ENCODE measurements at places on chromosomes 11 and 22.

- peak; percentile 67 for DNase-seq
Observed at GRCh38 chr11:102986815-102987214, 31.3 kb upstream of the MMP13 start.

GRCh38 chr11:76568621-76569020 is 101.9 kb downstream of the LRRC32 start:
- DNase-seq = no peak

GRCh38 chr11:74438681-74439080 is 28.7 kb downstream of the KCNE3 start:
- DNase-seq = no peak

DNA sequence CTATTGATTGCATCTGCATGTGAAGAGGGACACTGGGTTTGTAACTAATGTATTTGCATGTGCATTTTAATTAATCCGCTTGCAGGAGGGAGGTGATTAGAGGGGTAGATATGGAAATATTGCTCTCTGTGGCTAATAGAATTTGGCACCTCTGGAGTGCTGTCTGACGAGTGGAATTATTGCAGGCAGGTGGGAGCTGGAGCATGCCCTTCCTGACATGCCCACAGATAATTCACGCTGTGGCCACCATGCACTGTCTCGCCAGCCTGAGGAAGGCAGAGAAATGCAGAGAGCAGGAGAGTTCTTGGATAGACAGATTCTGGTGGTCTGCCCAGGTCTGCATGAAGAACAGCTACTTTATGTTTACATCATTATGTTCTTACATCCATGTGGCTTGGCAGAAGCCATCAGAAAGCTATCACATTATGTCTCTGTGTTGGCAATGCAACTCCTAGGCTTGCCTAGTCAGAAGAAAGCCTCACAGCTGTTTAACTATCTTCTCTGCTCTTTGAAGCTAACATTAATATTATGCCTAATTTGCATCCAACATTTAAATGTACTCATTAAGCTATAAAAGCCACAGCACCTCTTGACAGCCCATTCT is 89.4 kb upstream of the DRD2 start:
- no peak for DNase-seq

DNA sequence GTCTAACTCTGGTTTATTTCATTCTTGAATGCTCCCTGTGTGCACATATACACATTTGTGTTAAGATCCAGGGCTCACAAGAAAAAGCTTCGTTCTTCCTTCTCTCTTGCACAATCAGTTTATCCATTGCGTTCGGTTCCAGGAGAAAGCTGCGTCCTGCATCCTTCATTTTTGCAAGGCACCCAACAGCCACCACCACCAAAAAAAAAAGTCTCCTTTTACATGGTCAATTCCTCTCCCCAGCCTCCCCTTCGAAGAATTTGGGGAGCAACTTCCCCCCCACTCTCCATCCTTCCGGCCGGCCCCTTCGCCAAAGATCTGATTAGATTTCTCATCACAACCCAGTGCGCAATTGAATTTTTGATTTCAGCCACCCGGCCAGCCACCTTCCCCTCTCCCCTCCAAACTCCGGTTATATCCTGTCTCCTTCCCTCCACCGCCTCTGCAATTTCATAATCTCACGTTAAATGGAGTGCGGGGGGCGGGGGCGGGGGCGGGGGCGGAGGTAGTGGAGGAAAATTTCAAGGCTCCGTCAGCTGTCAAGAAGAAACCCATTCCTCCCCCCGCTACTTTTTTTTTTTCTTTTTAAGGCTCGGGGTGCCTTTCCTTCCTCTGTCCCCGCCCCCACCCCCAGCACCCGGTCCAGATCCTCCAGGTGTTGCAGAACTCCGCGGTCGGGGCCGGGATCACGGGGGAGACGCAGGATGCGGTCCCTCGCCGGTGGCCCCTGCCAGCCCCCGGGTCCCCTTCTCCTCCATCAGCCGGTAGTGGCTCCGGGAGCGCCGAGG is 1166.5 kb downstream of the LRRC4C start:
- no peak for DNase-seq

DNA sequence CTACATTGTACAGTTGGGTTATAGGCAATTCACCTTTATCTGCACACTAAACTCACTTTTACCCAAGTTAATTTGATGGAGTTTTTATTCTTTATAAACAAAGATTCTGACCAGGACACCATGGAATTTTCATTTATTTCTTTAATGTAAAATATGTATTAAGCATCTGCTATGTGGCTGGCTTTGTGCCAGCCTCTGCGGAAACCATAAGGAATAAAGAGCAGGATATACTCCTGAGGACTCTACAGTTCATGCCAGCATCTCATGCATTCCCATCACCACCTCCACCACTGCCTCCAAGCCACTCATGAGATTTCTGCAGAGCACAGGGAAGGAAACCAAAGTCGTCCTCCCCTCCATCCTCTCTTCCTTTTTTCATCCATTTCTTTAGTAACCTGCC is 100.0 kb upstream of the DBX1 start:
- DNase-seq = no peak

DNA sequence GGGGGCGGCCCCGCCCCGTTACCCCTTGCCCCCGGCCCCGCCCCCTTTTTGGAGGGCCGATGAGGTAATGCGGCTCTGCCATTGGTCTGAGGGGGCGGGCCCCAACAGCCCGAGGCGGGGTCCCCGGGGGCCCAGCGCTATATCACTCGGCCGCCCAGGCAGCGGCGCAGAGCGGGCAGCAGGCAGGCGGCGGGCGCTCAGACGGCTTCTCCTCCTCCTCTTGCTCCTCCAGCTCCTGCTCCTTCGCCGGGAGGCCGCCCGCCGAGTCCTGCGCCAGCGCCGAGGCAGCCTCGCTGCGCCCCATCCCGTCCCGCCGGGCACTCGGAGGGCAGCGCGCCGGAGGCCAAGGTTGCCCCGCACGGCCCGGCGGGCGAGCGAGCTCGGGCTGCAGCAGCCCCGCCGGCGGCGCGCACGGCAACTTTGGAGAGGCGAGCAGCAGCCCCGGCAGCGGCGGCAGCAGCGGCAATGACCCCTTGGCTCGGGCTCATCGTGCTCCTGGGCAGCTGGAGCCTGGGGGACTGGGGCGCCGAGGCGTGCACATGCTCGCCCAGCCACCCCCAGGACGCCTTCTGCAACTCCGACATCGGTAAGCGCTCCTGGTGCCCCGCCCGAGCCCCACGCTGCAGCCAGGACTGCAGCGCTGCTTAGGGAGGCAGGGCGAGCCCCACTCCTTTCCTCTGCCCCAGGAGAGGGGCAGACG is at the start of gene TIMP3:
TIMP3 (plus strand) TSS at position 169 of the 700 bp plus-strand sequence; CDS start at position 466, 297 bp downstream.
- peak; percentile 85 for DNase-seq

DNA sequence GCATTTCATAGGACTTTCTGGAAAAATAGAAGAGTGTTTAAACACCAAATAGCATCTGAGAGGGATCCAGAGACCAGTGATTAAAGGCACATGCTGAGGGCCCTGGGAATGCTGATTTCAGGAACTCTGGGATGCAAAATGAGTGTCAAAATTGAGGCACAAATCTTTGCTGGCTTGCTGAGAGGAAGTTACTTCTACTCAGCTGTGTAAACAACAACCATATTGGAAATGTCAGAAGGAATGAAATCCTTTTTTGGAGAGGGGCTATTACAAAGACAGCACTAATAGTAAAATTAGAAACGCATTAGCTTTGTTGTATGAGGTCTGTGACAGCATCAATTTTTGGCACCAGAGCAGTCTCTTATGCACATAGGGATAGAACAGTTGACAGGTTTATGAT is 267.8 kb upstream of the RAG2 start:
- no peak for DNase-seq

DNA sequence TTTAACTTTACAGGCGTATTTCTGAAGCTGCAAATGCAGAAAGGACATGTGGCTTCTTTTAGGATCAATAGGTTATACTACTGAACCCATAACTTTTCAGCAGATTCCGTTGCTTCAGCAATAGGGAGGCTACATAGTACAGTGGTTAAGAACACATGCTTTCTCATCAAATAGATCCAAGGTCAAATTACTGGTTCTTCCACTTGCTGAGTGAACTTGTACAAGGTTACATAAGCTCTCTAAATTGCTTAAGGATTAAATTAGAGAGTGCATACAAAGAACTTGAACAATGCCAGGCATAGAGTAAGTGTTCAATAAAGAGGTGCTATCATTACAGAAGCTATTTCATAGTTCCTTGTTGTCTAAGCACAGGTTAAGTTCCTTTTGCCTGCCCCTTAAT is 129.6 kb downstream of the BARX2 start:
- no peak for DNase-seq

DNA sequence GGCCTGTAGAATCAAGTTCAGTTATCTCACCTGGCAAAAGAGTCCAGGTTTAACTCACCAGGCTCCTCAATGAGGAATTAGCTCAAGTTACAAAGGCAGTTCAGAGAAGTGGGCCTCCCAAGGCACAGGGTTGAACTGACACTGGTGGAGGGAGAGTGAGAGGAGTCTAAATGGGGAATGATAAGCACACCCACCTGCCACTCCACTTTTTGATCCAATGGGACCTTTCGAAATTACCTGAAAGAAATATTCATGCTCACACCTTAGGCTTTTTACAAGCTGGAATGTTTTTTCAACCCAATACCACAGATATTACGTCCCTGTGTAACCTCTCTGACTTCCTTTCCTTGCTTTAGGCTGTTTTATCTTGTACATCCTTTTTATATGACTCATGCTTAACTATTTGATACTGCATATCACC is 642.7 kb upstream of the TENM4 start:
- DNase-seq = no peak

DNA sequence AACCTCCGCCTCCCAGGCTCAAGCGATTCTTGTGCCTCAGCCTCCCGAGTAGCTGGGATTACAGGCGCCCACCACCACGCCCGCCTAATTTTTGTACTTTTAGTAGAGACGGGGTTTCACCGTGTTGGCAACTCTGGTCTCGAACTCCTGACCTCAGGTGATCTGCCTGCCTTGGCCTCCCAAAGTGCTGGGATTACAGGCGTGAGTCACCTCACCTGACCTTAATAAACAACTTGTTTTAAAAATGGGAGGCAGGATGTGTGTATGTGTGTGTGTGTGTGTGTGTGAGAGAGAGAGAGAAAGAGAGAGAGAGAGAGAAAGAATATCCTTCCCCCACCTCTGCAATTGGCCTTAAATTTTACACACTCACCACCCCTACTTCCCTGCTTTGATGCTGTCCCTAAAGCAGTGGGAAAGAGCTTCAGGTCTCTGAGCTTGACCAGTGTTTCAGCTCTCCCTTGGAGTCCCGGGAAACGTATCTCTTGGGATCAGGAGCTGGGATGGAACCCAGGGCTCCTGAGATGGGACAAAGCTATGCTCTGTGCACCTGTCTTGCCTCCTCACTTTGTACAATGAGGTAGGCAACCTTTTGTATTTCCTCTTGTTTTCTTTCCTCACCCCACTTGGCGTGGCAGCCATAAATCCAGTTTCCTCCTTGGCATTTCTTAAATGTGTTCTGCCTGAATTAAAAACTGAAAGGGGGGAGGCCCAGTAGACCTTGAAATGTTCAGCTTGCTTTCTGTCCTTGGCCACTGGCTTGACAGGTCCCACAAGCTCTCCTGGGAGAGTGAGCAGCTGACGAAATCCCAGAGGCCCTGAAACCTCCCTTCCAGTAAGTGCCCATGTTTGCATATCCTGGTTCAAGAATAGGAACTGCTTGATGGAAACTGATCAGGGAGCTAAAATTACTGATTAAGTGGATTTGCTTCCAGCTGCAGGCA is 17.8 kb upstream of the XBP1 start:
- no peak for DNase-seq

DNA sequence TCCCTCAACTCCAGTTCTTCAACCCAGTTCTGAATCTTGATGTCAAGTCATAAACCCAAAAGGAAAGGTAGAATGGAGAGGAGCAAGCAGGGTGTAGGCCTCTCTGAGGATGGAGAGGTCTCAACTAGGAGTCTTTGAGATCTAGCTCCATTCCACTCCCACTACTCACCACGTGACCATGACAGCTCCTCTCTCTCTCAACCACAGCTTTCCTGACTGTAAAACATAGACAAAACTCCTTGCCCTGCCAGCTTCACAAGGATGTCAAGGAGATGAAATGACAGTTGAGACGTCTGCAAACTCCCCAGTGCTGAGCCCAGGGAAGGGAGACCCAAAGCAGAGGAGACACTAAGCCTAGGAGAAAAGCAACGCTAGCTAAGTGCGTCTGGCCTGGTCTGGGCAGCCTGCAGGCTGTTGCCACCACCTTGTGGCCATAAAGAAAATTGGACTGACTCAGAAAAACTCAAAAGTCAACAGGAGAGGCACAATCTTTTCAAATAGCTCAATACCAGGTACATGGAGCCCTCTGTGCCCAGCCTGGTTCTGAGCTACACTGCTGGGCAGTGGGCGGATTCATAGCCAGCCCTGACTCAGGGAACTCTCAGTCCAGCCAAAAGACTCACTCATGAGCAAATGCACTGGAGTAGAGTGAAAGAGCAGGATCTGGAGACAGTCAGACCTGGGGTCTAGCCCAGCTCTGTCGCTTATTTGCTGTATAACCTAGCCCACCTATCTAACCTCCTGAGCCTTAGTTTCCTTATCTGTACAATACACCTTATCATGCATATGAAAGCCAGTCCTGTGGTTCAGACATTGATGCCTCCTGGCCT is 3.4 kb downstream of the CLPB start:
- peak; percentile 54 for DNase-seq

- DNase-seq = no peak
Observed at GRCh38 chr11:57278721-57279095, 41.7 kb upstream of the APLNR start.

All from fibroblast of skin of back (primary cell).